ENCODE measurements at places on chromosomes 5 and 9. TPM values are rescaled to one million over a fixed set of nuclear protein-coding genes. Genes with fewer than 3 reads are reported as not detected.

- DNase-seq, result no peak
Measured at GRCh38 chr9:95927271-95928004, 51.9 kb downstream of the ERCC6L2 start.

DNA sequence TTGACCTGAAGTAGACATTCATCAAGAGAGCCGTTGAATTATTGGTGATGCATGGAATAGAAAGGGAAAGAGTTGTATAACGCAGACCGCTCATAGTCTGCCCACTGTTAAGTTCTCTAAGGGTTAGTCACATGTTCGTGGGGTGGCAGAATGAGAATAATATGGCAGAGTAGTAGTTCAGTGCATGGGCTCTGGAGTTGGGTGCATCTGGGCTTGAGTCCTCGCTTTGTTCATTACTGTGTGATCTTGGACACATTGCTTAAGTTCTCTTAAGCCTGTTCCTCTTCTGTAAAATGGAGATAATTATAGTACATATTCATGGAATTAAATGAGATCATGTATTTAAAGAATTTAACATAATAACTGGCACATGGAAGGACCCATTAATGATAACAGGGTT lies 23.6 kb downstream of the TNPO1 start:
- no peak for DNase-seq

The OR1J2 gene
- not detected for total RNA-seq

The ANKRD18A gene
- 3.4 TPM for total RNA-seq

The SLCO6A1 gene
- total RNA-seq, result not detected

The MYMK gene
- total RNA-seq, result not detected

All from activated CD4-positive, alpha-beta memory T cell treated with anti-CD3 and anti-CD28 coated beads, Interleukin-2, amount 10 ng/mL, durations not matched to agents 7 days and 5 days (primary cell).